ENCODE measurements at places on chromosomes 1 and 21.

DNA sequence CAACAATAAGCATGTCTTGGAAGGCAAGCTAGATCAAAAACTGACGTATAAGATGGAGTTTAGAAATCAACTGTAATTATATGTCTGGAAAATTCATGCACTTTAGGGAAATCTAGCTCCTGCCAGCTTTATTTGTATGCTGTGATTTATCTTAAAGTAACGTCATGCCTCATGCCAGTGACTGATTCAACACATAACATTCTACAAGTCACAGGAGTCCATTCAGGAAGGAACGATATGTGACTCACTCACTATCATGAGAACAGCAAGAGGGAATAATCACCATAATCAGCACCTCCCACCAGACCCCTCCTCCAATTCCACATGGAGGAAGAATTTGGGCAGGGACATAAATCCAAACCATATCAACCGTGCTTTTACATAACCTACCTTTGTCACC is 682.4 kb upstream of the ADAMTS5 start:
- DNase-seq, result peak; percentile 95

GRCh38 chr1:177309880-177310279 is 139.1 kb downstream of the BRINP2 start:
- no peak for DNase-seq

GRCh38 chr1:242728696-242729095 is 204.2 kb upstream of the PLD5 start:
- no peak for DNase-seq

DNA sequence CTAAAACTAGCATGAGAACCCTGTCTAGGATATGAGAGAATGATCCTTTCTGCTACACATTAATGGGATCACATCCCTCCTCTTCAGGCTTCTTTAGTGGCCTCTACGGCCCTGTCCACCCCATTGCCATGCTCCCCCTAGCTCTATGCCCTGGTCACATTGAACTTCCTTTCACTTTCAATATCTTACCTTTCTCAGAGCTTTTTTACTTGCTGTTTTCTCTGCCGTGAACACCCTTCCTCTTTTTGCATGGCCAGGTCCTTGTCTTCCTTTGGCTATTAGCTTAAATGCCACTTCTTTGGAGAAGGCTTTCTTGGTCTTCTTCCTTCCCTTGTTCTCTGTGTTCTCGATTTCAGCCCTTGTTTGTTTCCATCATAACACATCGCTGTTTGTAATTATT is 97.4 kb downstream of the GIPC2 start:
- DNase-seq, result no peak

GRCh38 chr1:12654657-12655056 is 10.8 kb downstream of the AADACL4 start:
- DNase-seq, result no peak

- no peak for DNase-seq
These were observed 146.8 kb downstream of the CASZ1 start for GRCh38 chr1:10649517-10650201.

DNA sequence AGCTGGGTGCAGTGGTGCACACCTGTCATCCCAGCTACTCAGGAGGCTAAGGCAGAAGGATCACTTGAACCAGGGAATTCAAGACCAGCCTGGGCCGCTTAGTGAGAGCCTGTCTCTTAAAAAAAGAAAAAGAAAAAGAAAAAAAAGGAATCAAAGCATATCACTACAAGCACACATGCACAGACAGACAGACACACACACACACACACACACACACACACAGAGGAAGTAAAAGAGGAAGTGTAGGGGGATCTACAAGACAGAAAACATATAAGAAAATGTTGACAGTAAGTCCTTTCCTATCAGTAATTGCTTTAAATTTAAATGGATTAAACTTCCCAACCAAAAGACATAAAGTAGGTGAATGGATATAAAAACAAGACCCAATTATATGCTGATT is 180.3 kb downstream of the FAF1 start:
- DNase-seq, result no peak

DNA sequence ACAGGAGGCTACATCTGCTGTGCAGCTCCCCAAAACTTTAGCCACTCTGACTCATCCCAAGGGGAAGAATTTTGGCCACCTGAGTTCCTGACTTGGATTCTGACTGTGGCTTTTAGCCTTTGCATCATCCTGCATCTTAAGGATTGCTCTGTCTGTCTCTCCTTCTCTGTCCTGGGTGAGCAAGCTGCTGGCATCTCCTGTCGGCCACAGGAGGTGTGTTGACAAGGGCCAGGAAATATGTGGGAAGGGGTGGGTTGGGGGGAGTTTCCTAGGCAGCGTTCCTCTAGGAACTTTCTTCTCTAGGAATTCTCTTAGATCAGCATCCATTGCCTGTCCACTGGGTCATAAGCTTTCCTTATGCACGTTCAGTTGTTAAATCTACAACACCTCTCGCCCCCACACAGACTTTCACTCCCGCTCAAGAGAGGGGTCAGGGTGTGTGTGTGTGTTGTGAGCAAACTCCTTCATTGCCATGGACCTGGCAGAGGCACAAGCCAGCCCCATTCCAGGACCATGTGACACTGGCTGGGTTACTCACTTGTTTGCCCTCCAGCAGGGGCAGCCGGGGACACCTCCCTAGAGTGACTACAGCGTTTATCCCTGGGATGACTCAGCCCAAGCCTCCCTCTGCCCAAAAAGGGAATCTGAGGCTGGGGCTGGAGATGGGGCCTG is 145.0 kb upstream of the DUSP10 start:
- DNase-seq, result peak; percentile 78

- DNase-seq, result no peak
These were observed 137.8 kb downstream of the GALNT2 start for GRCh38 chr1:230204842-230205241.

- no peak for DNase-seq
These were observed 50.1 kb downstream of the PHC2 start for GRCh38 chr1:33380811-33381210.

DNA sequence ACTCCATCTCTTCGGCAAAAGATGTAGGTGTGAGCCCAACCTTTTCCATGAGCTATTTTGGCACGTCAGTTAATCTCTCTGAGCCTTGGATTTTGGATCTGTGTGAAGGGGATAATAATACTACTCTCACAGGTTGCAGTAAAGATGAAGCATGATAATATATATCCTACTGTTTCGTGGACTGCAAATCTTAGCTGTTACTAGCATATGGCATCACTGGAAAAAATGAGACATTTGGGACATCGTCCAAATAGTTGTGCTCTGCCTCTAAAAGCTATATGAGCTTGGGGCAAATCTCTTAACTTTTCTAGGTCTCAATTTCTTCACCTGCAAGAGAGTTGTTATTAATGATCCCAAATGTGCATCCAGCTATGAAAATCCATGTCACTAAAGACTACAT is 147.4 kb upstream of the ZRANB2 start:
- DNase-seq, result no peak

GRCh38 chr1:176559878-176560277 is 96.9 kb downstream of the PAPPA2 start:
- peak; percentile 9 for DNase-seq

GRCh38 chr1:104132382-104132973 is 382.8 kb downstream of the AMY1C start:
- no peak for DNase-seq

- DNase-seq, result no peak
These were observed 56.6 kb downstream of the ADSS2 start for GRCh38 chr1:244394826-244395765.

GRCh38 chr1:114979278-114979891 is 50.2 kb upstream of the TSHB start:
- DNase-seq, result peak; percentile 65

GRCh38 chr1:56545711-56546110 is 33.7 kb downstream of the PLPP3 start:
- DNase-seq, result no peak

- peak; percentile 61 for DNase-seq
These were observed 6.2 kb downstream of the SLC26A9 start for GRCh38 chr1:205936846-205937586.

- DNase-seq, result no peak
These were observed 91.0 kb downstream of the KCNT2 start for GRCh38 chr1:196517193-196517592.

DNA sequence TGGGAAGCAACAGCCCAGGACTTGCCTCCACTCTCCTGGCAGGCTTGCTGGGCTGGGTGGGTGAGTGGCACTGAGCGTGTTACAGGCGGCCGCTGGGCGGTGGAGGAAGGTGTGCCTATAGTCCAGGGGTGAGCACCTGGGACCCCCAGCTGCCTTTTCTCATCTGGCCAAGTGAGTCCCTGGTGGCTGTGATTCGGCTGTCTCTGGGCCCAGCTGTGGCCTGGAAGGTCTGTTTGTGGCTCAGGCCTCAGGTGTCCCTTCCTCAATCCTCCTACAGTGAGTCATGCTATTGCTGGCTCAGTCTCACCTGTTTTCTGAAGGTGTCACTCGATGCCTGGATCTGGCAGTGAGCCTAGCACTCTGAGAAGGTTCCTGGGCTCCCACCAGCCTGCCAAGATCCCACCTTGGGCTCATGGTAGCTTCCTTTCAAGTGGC is 564.2 kb downstream of the PTPRU start:
- DNase-seq, result no peak

DNA sequence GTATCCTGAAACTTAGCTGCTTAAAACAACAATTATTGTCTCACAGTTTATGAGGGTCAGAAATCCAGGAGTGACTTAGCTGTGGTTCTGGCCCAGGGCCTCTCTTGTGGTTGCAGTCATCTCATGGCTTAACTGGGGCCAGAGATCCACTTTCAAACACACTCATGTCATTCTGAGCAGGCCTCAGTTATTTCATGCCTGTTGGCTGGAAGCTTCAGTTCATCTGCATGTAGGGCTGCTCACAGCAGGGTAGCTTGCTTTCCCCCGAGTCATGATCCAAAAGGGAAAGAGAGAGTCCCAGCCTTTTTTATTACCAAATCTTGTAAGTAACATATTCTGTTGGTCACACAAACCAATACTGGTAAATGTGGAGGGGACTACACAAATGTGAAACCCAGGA is 96.6 kb upstream of the B3GALT2 start:
- peak; percentile 23 for DNase-seq

DNA sequence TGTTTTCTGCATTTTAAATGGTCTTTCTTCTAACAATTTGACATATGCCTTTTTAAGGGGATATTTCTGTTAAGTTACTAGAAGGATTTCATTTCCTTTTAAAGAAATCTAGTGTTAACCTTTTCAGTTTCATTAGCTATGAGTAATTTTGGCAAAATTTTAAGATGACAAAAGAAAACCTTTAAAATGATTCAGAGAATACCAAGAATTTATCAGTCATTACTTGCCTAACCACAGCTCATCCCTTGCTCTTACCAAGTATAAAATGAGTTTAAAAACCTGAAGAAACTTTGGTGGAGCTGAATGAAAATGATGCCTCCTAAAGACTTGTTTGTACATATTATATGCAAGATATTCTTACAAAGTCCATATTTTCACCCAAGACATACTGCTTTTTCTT is 101.7 kb downstream of the NEK7 start:
- no peak for DNase-seq

GRCh38 chr1:169690489-169690888 is 20.9 kb downstream of the SELL start:
- no peak for DNase-seq

DNA sequence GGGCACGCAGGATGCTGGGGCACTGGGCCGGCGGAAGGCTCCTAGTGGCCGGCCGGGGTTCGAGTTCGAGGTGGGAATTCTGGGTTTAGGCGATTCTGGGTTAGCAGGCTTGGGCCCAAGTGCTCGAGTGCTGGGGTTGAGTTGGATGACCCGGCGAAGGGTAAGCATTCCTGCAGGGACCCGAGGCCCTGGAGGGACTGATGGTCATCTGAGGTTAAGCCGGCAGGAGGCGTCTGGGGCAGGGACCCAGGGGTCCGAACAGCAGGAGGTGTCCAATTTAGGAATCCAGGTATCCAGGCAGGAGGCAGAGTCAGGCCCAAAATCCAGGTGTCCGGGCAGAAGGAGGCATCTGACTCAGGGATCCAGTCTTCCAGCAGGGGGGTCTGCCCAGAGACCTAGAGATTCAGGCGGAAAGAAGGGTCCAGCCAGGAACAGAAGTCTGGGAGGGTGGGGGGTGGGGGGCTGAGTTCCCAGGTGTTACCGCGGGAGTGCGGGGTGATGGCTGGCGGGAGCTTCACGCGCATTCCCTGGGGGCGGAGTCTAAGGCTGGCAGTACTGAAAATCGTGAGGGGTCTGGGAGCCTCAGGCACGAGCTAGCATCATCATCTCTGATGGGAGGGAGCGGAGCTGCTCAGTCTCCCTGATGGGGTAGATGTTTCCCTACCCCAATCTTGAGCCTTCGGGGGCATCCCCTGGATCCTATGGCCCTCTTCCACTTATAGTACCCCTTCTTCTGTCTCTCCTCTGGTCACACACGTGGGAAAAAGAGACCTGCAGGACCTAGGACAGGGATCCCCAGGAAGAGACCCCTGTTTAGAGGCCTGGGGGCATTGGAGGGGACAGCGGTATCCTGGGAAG is 585 bp downstream of the GPR3 start:
- DNase-seq, result no peak

DNA sequence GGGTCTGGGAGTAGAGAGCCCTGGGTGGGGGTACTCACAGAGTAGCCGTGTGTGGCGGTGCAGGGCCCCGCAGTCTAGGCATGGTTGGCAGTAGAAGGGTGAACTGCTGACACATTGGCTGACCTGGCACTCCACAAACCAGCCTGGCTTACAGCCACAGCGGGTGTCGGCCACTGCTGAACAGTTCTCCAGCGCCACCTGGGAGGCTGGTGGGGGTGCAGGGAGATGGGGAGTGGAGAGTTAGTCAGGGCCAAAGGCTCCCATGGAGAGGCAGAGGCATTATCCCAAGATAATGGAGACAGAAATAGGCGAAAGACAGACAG is 1.5 kb downstream of the TNFRSF25 start:
- DNase-seq, result no peak

All from brain microvascular endothelial cell (primary cell).